ENCODE measurements at places on chromosomes 13 and 19. TPM values are rescaled to one million over a fixed set of nuclear protein-coding genes. Genes with fewer than 3 reads are reported as not detected.

FXYD3 gene
- total RNA-seq = not detected

SOX21 gene
- total RNA-seq = 0.08 TPM

CNFN gene
- total RNA-seq = not detected

- no peak for DNase-seq
These were observed 45.6 kb downstream of the TM9SF2 start for GRCh38 chr13:99546878-99547277.

DNA sequence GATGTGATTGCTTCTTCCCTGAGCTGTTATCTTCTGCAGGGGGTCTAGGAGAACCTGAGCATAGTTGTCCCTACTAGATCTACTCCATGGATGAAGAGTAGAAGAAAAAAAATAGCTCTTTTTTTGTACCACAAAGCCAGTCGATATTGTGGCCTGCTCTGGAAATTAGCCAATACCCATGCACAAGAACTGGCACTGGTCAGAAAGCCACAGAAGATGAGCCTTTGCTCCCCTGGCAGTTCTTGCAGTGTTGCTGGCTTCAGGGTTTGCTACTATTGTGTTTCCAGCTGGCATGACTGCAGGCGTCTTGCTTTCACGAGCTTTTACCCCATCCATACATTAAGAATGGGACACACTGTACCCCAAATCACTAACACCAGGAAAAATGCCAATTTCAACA lies 547.7 kb upstream of the KLF12 start:
- DNase-seq = no peak

- DNase-seq = no peak
These were observed 1.3 kb downstream of the MAN2B1 start for GRCh38 chr19:12665281-12665573.

Data from SK-MEL-5 (cell line).